Activated CD8-positive, alpha-beta memory T cell treated with anti-CD3 and anti-CD28 coated beads, Interleukin-2, amount 10 ng/mL, durations not matched to agents 7 days and 5 days (primary cell): ENCODE measurements at places on chromosomes 16 and 17.

DNA sequence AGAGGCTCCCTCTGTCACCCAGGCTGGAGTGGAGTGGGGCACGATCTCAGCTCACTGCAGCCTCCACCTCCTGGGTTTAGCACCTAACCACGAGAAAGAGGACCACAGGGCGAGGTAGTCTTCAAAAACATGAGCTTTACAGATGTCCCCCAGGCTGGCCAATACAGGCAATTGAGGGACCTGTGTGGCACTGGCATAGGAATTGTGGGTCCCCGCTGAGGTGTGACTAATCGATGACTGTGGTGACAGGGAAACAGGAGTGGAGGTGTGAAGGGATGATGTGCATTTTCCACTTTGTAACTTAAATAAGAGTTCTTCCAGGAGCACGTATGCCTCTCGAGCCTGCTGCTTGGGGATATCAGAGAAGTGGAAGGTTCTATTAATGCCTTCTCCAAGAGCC, 12.6 kb upstream of the ARHGAP17 start:
- H3K27me3 ChIP-seq, result no peaks in the 10 kb centered on the region
- DNase-seq, result no peak
- H3K27ac ChIP-seq, result no peak overlapping the region
- H3K4me3 ChIP-seq, result no peak overlapping the region
- H3K4me1 ChIP-seq, result peaks cover 26% of the 10 kb centered on the region

DNA sequence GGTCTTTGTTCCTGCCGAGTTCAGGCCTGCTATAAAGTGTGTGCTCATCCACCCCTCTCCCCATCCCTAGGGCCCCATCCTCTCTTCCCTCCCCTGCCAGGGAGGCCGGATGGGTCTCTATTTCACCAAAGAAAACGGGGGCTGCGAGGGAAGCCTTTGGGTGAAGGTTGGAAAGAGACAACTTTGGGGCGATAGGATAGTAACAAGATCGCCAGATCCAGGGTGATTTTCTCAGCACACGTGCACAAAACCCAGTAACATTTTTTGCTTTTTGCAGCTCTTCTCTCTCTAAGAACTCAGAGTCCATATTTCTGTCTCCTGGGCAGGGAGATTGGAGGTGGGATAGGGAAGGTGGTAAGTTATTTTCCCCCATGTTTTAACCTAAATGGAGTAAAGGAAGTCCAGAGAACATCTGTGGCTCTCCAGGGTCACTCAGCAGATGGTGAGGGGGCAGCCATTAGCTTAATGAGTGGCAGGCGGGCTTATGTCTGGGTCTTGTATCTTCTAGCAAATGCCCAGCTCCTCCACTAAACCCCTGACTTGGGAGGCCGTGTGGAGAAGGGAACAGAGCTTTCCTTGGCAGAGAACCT, 6.9 kb downstream of the CCR7 start:
- DNase-seq, result no peak
- peak overlapping the region; percentile 20 for H3K4me3 ChIP-seq

DNA sequence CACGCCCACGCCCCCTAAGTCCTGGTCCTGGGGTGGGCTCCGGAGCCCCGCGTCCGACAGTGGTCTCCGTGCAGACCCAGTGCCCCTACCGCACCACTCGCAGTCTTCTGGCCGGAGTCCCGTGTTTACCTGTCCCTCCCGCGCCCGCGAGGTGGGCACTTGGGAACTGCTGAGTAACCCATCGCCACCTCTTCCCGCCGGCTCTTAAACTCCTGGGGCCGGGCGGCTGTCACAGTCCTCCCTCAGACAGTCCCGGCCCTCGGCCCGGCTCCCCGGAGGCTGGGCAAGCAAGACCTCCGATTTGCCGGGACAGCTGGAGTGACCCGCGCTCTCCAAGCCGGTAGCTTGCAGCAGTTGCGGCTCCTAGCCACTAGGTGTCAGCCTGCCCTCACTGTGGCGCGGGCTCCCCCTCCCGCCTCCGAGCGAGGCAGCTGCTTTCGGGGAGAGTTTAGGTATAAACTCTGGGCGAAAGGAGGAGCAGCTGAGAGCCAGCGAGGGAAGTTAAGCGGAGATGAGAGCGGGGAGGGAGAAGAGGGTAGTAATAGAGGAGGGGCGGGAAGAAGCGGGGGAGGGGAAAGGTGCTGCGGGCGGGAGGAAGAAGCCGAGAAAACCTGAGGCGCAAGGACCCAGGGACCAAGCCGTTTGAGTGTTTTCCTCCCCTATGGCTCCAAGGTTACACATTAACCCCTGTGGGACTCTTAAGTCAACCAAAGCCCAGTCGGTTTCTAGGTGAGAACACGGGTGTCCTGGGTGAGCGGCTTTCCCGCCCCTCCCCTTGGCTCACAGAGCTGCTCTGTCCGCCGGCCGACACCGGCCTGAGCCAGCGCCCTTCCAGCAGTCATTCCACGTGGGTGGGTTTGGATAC, 826 bp upstream of the TLCD1 start:
- no peaks in the 10 kb centered on the region for H3K27me3 ChIP-seq
- peak overlapping the region; percentile 94 for H3K27ac ChIP-seq
- peak; percentile 96 for DNase-seq
- H3K4me3 ChIP-seq, result peak overlapping the region; percentile 91
- peaks cover 47% of the 10 kb centered on the region for H3K4me1 ChIP-seq

DNA sequence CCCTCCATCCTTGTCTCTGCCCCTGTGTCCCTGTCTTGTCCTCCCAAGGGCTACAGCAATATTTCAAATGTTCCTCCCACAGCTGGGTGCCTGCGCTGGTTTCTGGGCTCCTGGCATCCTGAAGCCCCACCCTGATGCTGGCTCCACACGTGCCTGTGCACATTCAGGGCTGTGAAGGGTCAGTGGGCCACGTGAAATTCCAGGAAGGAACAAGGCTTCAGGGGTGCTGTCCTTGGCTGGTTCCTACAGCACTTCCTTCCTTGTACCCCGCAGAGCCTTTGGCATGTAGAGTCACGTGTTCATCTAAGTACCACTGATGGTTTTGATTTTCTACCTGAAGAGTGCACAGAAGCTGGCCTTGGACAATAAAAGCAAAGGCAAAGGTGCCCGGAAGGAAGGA, 57.7 kb upstream of the NLK start:
- no peaks in the 10 kb centered on the region for H3K36me3 ChIP-seq
- H3K27me3 ChIP-seq, result peaks cover 19% of the 10 kb centered on the region
- H3K4me3 ChIP-seq, result no peak overlapping the region

DNA sequence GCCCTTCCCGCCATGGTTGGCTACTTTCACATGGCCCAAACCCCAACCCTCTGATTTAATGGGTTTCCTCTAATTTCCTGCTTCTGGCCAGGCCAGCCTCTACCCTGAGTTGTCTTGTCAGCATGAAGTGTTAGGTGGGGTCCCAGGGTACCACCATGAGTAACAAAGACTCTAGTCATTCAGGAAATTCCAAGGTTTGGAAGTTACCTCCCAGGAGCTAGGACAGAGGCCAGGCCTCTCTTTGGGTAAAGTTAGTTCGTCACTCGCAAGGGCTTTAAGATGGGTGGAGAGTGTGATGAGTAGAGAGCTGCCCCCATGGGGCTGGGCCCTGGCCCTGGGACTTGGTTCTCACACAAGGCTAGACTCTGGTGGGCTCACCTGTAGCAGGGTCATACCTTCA, 54.6 kb downstream of the PLD6 start:
- peaks cover 46% of the 10 kb centered on the region for H3K36me3 ChIP-seq
- no peak for DNase-seq
- peak overlapping the region; percentile 48 for H3K27ac ChIP-seq

DNA sequence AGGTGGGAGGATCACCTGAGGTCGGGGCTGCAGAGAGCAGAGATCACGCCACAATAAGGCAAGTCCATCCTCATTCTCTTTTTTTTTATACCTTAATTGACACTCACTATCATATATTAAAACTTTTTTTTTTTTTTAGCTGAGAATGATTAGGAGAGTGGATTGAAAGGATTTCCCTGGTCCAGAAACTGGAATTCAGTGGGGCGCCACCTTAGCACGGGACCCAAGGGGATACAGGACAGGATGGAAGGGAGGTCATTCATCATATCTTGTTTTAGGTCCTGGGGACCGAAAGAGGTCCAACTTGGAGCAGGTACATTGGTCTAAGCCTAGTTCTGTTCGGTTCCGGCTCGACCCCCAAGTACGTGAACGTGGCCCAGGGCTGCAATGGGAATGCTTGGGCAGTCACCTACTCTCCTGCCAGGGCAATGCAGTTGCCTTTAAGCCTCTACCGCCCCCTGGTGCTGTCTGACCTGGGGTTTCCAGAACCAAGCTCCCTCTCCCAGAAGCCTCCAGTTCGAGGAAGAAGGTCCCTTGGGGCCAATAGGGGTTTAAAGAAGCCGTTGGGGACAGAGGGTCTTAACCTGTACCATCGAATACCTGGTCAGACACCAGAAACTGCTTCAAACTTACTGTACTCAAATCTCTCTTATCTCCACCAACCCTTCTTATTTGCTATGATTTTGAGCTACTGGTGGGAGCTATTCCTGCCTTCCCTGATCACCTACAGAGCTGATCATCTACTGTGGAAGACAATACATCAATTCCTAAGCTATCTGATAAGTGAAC, 19.9 kb upstream of the GPATCH8 start:
- peak; percentile 77 for DNase-seq
- no peaks in the 10 kb centered on the region for H3K36me3 ChIP-seq
- H3K4me3 ChIP-seq, result no peak overlapping the region
- H3K27ac ChIP-seq, result no peak overlapping the region

DNA sequence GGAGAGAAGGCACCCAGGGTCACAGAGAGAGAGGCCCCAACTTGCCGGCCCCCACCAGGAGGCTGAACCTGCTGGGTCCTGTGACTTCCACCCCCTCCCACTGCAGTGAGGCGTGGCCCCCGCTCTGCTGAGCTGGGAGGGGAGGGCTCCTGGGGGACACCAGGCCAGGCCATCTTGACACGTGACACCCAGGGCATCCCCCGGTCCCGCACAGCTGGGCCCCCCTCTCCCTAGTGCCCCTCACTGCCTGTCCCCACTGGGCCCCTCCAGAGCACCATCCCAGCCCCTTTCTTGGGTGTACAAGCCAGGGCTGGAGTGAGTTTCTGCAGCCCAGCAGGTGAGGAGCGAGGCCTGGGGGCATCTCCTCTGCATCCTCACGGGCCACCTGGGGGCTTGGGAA, 12.4 kb downstream of the UBALD1 start:
- no peak overlapping the region for H3K27ac ChIP-seq
- no peak overlapping the region for H3K4me3 ChIP-seq
- no peak for DNase-seq
- no peaks in the 10 kb centered on the region for H3K36me3 ChIP-seq
